ENCODE measurements at places on chromosomes 16 and 17.

DNA sequence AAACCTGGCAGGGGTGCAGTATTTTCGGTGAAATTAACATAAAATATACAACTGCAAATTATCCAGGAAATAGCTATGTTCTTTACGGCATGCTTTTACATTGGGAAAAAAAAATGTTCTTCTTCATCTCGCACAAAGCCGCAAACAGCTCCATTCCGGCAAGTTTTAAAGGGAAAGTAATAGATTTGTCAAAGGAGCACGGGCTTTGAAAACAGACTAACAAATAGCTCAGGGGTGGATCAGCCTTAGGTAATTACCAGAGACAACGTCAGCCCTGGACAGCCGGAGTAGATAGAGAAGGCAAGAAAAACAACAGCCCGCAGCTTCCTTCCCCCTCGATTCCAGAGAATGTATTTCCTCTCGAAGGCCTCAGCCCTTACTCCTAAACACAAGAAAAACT is 222.5 kb downstream of the C16orf78 start:
- no peak for DNase-seq

- no peak for DNase-seq
These were observed 858 bp downstream of the NUBP1 start for GRCh38 chr16:10744370-10745030.

DNA sequence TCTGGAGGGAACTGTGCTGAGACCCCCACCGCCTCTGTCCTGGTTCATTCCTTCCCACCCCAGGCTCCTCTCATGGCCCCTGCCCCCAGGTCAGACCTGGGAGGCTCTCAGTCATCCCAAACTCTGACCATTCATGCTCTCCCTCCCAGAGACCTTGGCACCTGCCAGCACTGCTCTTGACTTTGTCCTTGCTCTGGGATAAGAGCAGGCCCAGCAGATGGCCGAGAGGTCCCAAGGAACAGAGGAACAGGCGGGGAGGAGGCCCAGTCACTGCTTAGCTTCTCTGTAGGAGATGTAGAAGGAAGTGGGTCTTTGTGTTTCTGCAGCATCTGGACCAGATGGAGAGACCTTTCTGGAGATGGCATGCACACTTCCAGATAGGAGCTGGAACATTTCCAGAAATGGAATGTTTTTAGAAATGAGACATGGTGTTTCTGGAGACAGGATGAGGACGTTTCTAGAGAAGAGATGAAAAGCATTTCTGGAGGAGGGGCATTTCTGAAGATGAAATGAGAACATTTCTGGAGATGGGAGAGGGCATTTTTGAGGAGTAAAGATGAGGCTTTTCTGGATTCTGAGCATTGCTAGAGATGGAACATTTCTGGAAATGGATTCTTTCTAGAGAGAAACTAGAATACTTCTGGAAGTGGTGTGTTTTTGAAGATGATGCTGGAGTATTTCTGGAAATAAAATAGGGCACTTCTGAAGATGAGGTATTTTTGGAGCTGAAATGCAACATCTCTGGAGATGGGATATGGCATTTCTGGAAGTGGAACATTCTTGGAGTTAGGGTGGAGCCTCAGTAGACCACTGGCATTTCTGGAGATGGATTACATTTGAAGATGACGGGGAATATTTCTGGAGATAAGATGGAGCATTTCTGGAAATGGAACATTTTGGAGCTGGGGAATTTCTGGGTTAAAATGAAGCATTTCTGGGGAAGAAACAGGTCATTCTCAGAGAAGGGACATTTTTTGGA is 55.2 kb downstream of the RAI1 start:
- DNase-seq: no peak

DNA sequence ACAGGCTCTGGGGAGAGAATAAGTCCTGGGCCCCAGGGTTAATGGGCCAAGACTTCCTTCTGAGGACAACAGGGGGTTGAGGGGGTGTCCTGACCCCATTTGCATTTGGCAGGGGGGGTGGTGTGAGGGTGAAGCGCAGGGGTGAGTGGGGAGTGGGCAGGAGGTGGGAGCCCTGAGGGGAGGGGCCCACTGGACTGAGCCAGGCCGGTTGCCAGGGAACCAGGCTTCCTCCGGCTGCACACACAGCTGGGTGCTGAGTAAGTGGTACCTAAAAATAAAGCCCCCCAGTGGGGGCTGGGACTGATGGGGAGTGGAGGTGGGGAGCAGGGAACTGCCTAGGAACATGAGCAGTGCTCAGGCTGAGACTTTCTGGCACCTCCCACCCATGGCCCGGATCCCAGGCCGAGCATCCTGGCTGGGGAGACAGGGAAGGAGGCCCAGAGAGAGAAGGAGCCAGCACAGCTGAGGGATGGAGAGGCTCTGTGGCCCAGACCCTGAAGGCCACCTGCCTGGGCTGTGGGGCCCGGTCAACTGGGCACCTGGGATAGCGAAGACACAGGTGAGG is 7.5 kb upstream of the RASD1 start:
- DNase-seq: no peak

GRCh38 chr16:84277244-84277823 is 17.3 kb upstream of the WFDC1 start:
- peak; percentile 82 for DNase-seq

DNA sequence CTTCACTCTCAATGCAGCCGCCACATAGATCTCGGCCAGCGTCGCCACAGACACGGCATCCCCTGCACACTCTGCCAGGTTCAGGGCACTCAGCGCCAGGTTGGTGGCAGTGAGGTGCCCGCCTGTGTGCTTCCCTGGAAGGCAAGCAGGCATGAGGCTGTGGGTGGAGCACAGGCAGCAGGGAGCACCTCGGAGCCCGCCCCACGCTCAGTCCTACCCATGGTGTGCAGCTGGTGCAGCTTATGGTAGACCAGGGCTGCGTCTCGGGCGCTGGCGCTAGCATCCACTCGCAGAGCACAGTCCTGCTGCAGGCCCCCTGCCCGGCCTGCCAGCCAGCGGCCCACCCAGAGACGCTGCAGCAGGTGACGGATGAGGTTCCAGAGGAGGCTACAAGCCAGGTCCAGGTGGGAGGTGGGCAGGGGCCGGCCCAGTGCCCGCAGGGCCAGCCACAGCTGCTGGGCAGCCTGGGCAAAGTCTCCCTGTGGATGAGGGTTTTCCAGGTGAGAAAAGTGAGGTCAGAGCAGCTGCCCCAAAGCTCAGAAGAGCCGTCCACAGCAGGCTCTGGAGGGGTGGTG is 20.5 kb downstream of the SREBF1 start:
- DNase-seq: no peak

DNA sequence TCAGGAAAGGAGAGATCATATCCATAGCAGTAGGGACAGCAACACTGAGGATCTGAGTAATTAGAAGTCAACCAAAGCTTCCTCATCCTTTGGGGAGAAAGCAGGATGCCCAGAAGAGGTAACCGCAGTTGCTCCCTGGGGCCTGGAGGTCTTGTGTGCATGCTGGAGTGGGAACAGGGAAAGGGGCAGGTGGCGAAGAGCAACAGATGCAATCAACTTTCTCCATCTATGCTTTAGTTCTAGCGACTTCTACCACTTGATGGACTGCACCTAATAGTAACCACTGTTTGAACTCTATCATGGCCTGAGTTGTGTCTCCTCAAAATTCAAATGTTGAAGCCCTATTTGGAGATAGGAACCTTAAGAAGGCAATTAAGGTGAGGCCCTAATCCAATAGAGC is 503.8 kb downstream of the NPIPA7 start:
- DNase-seq: no peak

DNA sequence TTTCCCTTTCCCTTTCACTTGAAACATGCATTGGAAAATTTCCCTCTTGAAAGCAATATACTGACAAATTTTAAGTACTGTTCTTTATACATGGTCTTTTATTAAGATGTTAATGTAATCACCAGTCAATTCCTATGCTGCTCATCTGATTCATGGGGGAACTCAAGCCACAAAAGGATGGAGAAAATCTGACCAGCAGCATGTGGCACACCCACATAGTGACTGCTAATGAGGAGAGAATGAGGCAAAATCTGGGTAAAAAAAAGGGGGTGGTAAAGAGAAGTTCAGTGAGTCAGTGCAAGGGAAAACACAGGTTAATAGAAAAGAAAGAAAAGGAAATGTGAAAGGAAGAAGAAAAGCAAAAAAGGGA is 11.3 kb downstream of the RFFL start:
- no peak for DNase-seq

DNA sequence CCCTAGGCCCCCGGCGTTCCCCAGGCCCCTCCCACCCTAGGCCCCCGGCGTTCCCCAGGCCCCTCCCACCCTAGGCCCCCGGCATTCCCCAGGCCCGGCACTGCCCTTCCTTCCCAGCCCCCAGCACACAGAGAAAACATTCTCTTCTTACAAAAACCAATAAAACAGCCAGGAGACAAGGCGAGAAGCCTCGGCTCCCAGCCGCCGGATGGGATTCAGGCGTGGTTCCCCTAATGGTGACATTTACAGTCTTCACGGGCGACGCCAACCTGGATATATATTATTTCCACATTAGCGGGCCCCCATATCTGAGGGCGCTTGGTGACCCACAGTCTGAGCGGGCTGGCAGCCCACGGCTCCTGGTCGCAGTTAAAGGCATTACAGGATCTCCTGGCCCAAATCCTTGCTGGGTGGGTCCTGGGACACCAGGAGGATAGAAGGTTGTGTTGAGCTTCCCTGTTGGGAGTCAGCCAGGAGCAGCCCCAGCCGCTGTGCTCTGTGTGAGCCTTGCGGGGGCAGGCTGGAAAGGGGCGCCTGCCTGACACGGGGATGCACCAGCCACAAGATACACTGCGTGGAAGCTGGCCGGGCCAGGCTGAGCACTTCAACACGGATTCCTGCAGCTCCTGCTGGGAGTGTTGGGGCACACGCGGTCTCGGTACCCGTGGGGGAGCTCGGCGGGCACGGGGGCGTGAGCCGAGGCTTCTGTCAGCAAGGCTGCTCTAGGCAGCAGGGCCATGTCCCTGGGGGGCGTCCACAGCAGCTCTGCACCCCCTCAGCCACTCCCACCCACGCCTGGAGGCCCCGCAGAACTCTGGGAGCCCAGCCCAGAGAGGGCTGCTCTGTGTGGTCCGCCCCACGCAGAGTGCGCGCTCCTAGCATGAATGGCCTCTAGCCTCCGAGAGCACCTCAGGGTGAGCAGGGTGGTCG is 83.7 kb downstream of the LMF1 start:
- peak; percentile 30 for DNase-seq

DNA sequence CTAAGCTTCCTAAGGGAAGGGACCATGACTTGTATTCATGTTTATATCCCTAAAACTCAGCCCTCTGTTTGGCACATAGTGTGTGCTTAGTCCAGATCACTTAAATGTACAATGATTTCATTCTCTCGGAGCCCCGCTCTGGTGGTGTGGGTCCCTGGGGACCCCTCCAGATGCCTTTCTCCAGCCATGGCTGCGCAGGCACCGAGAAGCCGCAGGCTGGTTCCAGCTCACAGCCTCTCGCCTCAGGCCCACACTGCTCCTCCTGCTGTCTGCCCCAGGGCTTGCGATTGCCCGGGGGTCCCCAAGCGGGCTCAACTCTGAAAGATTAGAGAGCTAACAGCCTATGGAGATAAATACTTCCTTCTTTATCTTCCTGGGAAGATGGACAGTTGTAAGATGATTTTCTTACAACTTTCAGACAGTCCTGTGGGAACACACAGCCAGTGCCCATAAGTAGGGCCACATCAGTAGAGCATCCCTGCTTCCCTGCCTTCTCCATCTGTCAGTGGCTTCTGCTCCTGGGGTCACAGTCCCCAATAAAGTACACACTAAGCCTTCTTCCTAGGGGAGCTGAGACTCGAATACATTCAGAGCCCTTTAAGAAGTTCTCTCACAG is 66.2 kb downstream of the CENPV start:
- DNase-seq: no peak

GRCh38 chr16:50293041-50293783 is 26.9 kb downstream of the ADCY7 start:
- DNase-seq: no peak

DNA sequence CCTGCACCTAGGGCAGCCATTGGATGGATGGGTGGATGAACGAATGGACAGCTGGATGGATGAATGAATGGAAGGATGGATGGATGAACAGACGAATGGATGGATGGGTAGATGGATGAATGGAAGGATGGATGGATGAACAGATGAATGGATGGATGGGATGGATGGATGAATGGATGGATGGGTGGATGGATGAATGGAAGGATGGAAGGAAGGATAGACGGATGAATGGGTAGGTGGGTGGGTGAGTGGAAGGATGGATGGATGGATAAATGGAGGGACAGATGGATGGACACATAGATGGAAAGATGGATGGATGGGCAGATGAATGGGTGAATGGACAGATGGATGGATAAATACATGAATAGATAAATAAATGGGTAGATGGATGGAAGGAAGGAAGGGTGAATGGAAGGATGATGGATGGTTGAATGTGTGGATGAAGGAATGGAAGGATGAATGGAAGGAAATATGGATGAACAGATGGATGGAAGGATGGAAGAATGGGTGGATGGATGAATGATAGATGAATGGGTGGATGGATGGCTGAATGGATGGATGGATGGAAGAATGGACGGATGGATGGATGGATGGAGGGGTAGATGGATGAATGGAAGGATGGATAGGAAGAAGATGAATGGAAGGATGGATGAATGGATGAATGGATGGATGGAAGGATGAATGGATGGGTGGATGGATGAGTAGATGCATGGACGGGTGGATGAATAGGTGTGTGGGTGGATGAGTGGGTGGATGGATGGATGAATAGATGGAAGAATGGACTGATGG is 15.4 kb downstream of the SRL start:
- no peak for DNase-seq

DNA sequence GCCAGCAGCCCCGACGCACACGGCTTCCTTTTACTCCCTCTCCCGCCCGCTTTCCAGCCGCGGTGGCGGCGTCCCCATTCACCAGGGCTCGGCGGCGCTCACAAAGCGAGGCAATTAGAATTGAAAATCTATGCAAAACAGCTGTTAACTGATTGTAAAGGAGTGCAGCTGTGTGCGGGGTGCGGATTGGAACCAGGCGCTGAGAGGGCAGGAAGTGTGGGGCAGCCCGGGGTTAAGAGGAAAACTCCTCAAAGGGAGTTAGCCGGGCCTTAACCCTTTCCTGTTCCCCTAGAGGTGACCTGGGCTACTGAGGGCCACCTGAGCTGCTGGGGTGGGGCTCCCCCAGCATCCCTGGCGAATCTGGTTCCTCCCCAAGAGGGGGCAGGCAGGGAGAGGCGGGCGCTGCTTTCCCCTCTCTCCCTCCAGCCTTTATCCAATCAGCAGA is 5.8 kb upstream of the GSE1 start:
- DNase-seq: peak; percentile 42

- no peak for DNase-seq
These were observed 168.6 kb downstream of the FTO start for GRCh38 chr16:53872248-53873221.

DNA sequence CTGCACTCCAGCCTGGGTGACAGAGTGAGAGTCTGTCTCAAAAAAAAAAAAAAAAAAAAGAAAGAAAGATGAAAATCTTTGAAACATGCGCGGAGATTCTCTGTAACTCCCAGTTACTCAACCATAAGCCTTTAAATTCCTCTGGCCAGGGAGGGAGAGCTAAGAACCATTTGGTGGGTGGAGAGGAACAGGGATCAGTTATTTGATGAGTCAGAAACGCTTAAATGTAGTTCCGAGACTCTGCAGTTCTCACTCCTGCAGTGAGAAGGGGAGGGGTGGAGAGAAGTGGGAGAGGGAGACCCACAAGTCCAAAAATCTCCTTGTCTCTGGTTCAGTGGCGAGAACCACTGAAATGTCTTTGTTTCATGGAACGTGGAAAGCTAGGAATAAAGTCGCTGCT is 266.7 kb downstream of the SOX9 start:
- DNase-seq: no peak
